ENCODE measurements at places on chromosomes 2 and 18.

- no peaks in the 10 kb centered on the region for H3K4me1 ChIP-seq
- DNase-seq = no peak
- H3K27ac ChIP-seq = no peak overlapping the region
Measured at GRCh38 chr18:75439348-75439747, 11.8 kb upstream of the SMIM21 start.

- H3K4me1 ChIP-seq = peaks cover under 1% of the 10 kb centered on the region
- H3K36me3 ChIP-seq = peaks cover 7% of the 10 kb centered on the region
- DNase-seq = peak; percentile 68
- H3K27me3 ChIP-seq = no peaks in the 10 kb centered on the region
Measured at GRCh38 chr2:237320801-237321560, 93.0 kb downstream of the COL6A3 start.

DNA sequence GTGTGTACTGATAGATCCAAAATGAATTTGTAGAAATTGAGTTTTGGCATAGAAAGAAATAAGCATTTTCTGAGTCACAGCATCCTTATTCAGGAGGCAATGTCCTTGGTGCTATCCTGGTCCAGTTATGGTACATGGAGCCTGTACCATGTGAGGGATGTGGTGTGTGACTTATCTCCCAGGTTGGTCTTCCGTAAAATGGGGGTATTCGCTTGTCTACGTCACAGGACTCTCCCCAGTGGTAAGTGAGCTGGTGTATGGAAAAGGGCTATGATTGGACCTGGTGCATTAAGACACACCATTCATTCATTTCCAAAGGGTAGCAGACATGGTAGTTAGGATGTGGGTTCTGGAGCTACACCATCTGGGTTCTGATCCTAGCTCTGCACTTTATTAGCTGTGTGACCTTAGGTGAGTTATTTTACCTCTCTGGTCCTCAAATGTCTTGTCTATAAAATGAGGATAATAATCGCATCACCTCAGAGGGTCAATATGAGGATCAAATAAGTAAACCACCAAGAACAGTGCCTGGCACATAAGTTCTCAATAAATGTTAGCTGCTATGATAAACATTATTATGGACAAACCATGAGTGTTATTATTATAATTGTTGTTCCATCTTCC is 119.2 kb downstream of the MYCN start:
- DNase-seq = no peak
- H3K36me3 ChIP-seq = no peaks in the 10 kb centered on the region
- no peaks in the 10 kb centered on the region for H3K4me1 ChIP-seq
- H3K27ac ChIP-seq = no peak overlapping the region
- H3K27me3 ChIP-seq = no peaks in the 10 kb centered on the region
- H3K4me3 ChIP-seq = no peak overlapping the region

DNA sequence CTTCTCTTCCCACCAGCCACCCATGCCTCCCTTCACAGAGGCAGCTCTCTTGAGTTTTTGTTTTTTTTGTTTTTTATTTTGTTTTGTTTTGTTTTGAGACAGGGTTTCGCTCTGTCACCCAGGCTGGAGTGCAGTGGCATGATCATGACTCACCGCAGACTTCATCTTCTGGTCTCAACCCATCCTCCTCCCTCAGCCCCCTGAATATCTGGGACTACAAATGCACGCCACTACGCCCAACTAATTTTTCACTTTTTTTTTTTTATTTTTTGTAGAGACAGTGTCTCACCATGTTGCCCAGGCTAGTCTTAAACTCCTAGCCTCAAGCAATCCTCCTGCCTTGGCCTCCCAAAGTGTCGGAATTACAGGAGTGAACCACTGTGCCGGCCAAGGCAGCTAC is 161.4 kb downstream of the TRABD2A start:
- no peak overlapping the region for H3K4me3 ChIP-seq
- H3K27ac ChIP-seq = no peak overlapping the region
- DNase-seq = no peak
- no peaks in the 10 kb centered on the region for H3K27me3 ChIP-seq
- no peaks in the 10 kb centered on the region for H3K36me3 ChIP-seq

DNA sequence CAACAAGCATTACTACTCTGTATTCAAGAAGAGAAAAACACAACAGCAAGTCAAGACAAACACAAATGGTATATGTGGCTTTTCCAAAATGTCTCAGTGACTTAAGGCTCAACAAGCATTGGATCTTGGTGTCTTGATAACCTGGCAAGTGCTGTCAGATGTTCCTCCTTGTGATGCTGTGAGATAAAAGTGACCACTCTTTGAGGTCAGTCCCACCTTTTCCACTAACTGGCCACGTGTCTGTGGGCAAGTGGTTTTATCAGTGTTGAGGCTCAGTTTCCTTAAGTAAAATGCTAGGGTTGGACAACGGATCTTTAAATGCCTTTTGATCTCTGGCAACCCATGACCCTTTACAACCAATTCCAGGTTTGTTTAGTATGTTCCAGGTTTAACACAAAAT is 98.7 kb downstream of the BCL2 start:
- no peaks in the 10 kb centered on the region for H3K4me1 ChIP-seq
- H3K36me3 ChIP-seq = no peaks in the 10 kb centered on the region
- no peak overlapping the region for H3K27ac ChIP-seq
- DNase-seq = no peak
- H3K27me3 ChIP-seq = no peaks in the 10 kb centered on the region

DNA sequence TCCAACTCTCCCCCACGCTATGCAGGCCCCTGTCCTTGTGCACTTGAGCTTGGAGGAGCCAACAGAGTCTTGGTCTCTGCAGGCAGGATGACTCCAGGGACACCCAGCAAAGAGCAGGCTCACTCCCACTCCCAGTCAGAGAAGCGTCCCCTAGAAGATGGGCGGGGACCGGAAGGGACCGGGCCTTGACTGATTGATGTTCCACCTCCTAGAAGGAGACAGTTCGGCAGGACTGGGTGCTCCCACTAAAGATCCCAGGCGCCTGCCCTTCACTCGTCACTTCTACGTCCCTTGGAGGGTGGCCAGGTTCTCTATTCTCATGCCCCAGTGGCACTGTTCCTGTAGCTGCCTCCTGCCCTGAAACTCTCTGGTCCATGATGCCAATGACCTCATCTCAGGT is 3.2 kb upstream of the SP100 start:
- peak; percentile 57 for DNase-seq
- no peaks in the 10 kb centered on the region for H3K36me3 ChIP-seq
- H3K4me1 ChIP-seq = peaks cover 26% of the 10 kb centered on the region
- H3K27ac ChIP-seq = no peak overlapping the region

Data from heart left ventricle (tissue), 16 donors.